ENCODE measurements at places on chromosomes 4 and X.

GRCh38 chrX:19774905-19775304 is 112.5 kb downstream of the SH3KBP1 start:
- DNase-seq, result no peak

DNA sequence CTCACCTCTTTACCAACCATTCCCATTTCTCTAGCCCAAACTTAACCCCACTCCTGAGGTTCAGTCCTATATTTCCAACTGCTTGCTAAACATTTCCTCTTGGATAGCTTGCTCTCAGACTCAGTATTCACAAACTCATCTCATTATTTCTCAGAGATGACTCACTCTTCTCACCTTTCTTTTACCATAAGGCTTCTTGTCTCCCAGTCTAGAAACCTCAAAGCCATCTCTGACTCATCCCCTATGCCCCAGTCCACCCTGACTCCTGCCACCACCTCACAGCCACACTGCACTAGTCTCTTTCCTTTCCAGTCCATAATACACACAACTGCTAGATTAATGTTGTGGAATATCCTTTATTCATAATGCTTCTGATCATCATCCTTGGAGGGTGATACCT is 4.8 kb downstream of the FRMPD3 start:
- DNase-seq, result no peak

DNA sequence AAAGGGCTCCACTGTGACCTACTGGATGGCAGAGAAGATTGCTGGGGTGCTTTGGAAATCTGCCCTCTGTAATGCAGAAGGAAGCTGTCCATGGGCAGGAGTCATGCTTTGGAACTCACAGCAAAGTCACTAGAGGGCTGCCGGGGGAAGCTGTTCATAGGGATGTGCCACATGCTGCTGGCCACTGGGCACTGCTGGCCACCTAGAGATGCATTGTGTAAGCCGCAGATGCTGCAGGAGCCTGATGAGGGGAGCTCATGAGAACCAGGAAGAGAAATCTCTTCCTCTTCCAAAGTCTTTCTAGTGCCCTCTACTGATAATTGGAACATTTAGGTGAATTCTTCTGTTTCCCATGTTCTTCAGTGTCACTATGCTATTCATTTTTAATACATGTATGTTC is 31.2 kb upstream of the UXT start:
- no peak for DNase-seq

GRCh38 chr4:68865188-68865638 is 49.4 kb downstream of the UGT2B10 start:
- no peak for DNase-seq

- no peak for DNase-seq
These were observed 68.7 kb downstream of the SUPT20HL2 start for GRCh38 chrX:24245202-24245601.

DNA sequence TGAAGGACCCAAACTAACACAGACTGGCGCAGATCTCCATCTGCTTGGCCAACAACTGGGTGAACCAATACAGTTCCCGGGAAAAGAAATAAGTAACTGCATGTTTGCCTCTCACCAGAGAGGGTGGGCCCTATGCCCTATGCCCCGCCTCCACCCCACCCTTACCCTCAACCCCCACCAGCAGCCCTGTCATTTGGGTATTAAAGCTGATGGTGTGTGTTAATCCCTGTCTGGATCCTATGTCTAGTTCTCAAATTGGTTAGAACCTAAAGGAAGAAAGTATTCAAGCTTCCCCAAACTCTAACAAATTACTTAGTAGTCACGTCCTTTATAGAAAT is 19.0 kb downstream of the SMPX start:
- DNase-seq, result no peak
